ENCODE measurements at places on chromosomes 3 and 15.

- peak; percentile 57 for DNase-seq
- H3K36me3 ChIP-seq = peaks cover 39% of the 10 kb centered on the region
- peaks cover 21% of the 10 kb centered on the region for H3K27me3 ChIP-seq
- H3K27ac ChIP-seq = peak within 1 kb of the TSS; percentile 84
- peaks cover 14% of the 10 kb centered on the region for H3K4me1 ChIP-seq
Measured at GRCh38 chr15:72197460-72198355, at the start of gene GRAMD2A. Gene GRAMD2A (minus strand): TSS chr15:72197787.

DNA sequence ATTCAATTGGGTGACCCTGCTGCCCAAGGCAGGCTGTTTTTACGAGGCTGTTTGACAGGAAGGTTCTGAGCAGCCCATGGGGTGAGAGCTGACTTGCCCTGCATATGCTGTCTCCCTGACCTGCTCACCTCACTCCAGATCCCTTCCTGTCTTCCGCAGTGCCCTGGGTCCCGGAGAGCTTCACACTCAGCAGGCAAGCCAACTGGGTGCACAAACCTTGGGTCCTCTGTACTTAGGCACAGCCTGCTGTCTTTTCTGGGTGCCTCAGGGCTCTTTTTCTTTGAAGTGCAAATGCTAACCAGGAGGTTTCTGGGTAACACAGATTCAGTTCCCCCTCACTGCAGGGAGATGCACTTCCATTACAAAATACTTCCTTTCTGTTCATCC is 32.8 kb downstream of the ZXDC start:
- DNase-seq = no peak
- H3K27me3 ChIP-seq = no peaks in the 10 kb centered on the region
- no peak overlapping the region for H3K4me3 ChIP-seq
- peaks cover 5% of the 10 kb centered on the region for H3K36me3 ChIP-seq
- no peak overlapping the region for H3K27ac ChIP-seq

DNA sequence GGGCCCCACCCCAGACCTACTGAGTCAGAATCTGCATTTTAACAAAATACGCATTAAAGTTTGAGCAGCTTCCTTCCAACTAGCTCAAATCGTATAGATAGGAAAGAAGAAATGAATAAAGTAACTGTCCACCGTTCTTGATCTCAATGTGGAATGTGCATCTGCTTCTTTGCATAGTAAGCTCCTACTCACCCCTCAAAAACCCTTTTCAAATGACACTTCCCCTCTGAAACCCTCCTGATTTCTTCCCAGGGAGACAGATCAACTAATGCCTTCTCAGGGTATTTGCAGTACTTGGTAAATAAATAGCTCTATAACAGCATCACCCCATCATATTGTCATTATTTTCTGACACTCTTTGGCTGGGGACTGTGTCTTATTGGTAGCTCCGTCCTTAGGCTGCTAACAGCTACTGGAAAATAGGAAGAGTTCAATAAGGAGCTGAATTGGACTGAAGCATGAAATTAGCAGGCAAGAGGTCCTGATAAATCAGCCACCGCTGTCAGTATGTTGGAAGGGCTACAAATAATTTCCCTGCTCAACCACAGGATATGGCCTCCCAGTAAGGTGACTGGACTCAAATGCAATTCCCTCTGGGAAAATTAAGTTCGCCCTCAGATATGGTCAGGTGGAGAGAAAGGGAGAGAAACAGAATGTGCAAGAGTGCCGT is 10.2 kb downstream of the OXTR start:
- H3K27me3 ChIP-seq = no peaks in the 10 kb centered on the region
- DNase-seq = no peak
- H3K4me1 ChIP-seq = no peaks in the 10 kb centered on the region
- no peaks in the 10 kb centered on the region for H3K36me3 ChIP-seq
- H3K27ac ChIP-seq = no peak overlapping the region

GRCh38 chr3:107589454-107589853 is 66.7 kb downstream of the BBX start:
- no peak overlapping the region for H3K4me3 ChIP-seq
- peaks cover 32% of the 10 kb centered on the region for H3K4me1 ChIP-seq
- DNase-seq = no peak
- no peaks in the 10 kb centered on the region for H3K27me3 ChIP-seq

- H3K4me3 ChIP-seq = no peak overlapping the region
- no peak overlapping the region for H3K27ac ChIP-seq
- H3K27me3 ChIP-seq = peaks cover 6% of the 10 kb centered on the region
- H3K36me3 ChIP-seq = no peaks in the 10 kb centered on the region
- no peak for DNase-seq
Measured at GRCh38 chr3:153856932-153857331, 264.3 kb upstream of the ARHGEF26 start.

DNA sequence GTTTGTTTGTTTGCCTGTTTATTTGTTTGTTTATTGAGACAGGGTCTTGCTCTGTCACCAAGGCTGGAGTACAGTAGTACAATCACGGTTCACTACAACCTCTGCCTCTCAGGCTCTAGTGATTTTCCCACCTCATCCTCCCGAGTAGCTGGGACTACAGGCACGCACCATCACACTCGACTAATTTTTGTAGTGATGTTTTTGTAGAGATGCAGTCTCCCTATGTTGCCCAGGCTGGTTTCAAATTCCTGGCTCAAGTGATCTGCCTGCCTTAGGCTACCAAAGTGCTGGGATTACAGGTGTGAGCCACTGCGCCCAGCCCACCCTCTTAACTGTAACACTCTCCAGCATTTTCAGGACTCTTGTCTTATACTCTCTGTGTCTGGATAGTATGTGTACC is 26.7 kb downstream of the PLD1 start:
- H3K36me3 ChIP-seq = no peaks in the 10 kb centered on the region
- no peak for DNase-seq
- no peaks in the 10 kb centered on the region for H3K4me1 ChIP-seq
- no peak overlapping the region for H3K27ac ChIP-seq

GRCh38 chr3:120459196-120459595 is 8.4 kb upstream of the FSTL1 start:
- H3K27ac ChIP-seq = no peak overlapping the region
- H3K36me3 ChIP-seq = no peaks in the 10 kb centered on the region
- H3K27me3 ChIP-seq = no peaks in the 10 kb centered on the region

DNA sequence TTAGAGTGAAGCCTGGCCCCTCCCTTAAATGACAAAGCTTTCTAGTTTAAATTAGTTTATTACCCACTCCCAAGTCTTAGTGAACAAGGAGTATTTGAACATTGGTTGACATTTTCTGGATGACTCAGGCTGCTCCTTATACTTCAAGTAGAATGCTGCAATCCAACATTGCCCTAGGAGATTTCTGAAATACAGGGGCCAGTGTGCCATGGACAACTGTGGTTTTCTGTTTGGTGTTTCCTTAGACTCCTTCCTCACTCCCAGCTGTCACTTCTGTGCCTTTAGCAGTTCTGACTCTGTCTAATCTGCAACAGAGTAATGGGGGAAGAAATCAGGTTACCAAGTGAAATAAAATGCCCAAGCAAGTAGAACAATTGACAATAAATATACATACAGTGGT is 116.1 kb upstream of the P2RY1 start:
- no peaks in the 10 kb centered on the region for H3K36me3 ChIP-seq
- no peak overlapping the region for H3K27ac ChIP-seq
- no peak overlapping the region for H3K4me3 ChIP-seq
- peaks cover 17% of the 10 kb centered on the region for H3K27me3 ChIP-seq
- no peak for DNase-seq

All from activated naive CD8-positive, alpha-beta T cell treated with anti-CD3 and anti-CD28 coated beads for 36 hours (primary cell).